ENCODE measurements at places on chromosomes 4 and X.

- no peak for DNase-seq
Observed at GRCh38 chr4:99403380-99404184, 31.6 kb downstream of the ADH7 start.

- no peak for DNase-seq
Observed at GRCh38 chrX:107741404-107741790, 34.2 kb downstream of the TSC22D3 start.

DNA sequence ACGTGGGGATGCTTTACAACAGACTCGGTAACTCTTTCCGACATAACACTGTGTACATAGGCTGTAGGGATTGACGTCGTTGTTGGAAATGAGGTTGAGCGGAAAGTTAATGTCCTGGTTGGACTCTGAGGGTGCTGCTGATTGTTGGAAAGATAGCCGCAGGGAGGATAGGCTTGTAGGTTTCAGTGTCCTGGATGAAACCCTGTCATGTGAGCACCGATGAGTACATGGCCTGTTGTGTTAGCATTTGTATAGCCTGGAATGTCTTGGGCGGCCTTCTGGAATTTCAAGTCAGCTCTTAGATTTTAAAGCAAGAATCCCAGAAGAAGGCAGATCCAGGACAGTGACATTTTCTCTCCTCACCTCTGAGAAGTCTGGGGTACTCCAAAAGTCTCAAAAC, 63.3 kb downstream of the TBC1D14 start:
- DNase-seq = no peak

- no peak for DNase-seq
Observed at GRCh38 chrX:46967547-46967946, 55.3 kb downstream of the JADE3 start.

DNA sequence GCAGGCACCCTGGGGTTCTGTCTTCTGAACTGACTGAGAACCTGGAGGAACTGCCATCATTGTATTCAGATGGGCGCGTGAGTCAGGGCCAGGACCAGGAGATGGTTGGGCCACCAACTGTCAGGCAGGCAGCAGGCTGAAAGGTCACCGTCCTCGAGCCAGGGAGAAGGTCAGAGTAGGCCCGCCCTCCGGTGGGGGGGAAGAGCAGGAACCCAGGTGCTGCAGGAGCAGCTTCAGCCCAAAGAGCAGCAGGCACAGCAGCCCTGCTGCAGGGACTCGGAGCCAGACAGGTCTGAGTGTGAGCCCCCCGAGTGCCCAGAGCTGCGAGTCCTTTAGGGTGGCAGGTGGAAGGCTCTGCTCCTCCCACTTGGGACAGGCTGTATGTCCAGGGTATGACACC, 26.4 kb downstream of the WFS1 start:
- DNase-seq = no peak

DNA sequence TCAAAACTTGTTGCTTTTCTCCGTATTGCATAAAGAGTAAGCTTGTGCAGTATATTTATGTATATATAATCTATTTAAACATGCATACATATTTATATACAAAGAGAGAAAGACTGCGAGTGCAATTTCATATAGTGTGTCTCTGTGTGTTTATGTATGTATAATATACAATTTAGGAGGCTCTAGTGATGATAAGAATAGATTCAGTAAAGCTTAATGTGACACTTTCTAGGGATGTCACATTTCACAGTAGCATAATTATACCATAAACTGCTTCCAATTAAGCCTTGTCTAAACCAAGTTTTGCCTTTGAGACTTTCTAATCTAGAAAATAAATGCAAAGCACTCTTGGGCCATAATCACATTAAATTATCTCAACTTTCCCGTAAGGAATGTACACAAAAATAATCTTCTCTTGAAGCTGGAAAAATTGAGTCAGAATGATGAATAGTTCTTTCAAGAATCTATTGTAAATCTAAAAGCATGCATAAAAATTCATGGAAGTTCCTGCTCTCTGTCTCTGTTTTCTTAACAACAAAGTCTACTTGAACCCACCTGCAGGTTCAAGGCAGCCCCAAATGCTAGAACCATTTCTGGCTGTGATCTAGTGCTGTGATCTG, 114.1 kb upstream of the NPY2R start:
- DNase-seq = no peak

- no peak for DNase-seq
Observed at GRCh38 chrX:101415180-101416145, 7.4 kb downstream of the HNRNPH2 start.

DNA sequence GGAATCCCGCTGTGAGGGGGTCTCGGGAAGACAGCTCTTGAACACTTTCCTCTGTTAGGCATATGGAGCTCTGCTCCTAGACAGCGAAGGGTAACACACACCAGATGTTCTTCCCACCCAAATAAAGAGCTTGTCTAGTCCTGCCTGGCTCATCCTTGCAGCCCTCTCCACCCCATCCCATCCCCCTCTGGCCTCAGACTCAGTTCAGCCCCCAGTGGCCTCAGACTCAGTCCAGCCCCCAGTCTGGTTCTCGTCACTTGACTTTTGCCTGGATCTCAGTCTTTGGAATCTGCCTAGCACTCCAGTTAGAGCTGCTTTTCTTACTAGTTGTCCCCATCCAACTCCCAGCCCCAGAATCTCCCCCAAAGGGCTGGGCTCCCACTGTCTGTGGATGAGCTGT, 14.9 kb downstream of the RAB33A start:
- no peak for DNase-seq

DNA sequence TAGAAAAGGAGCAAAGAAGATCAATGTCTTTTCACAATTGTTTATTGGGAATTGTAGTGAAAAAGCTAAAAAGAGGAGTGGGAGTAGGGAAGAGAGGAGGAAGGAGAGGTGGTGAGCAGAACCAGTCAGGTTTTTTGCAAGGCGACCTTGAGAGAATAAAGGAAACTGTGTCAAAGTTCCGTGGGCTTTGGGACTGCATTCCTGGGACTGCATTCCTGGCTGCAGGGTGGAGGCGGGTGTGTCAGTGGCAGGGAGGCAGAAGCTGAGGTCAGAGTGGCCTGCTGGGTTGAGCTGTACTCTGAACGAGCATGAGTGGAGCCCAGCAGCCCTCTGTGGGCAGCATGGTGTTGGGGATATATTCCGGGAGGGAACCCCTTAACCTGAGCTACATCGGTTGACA, 66.8 kb upstream of the UCP1 start:
- DNase-seq = no peak

GRCh38 chr4:40301603-40302002, 33.5 kb upstream of the CHRNA9 start:
- DNase-seq = no peak

GRCh38 chrX:22105231-22105630, 73.1 kb downstream of the PHEX start:
- no peak for DNase-seq

DNA sequence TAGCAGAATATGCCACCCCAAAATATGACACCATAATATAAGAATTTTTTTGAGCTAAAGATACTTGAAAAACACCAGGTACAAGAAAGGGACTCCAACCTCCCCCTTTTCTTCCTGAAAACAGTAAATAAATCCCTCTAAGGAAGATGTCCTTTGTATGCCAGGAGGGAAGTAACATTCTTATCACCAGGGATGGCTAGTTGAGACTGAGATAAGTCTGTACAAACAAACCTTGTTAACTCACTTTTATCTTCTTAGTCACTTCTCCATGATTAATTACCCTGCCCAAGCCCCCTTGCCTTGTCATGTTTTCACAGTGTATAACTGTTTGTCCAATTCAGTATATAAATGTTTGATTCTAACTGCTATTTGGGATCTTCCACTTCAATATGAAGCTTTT, 888.0 kb downstream of the PCDH18 start:
- no peak for DNase-seq

Data from activated naive CD8-positive, alpha-beta T cell treated with anti-CD3 and anti-CD28 coated beads, Interleukin-2, amount 50 U/mL, for 16 hours (primary cell).